ENCODE measurements at places on chromosomes 2 and 18. TPM values are rescaled to one million over a fixed set of nuclear protein-coding genes. Genes with fewer than 3 reads are reported as not detected.

- no peak for DNase-seq
Observed at GRCh38 chr2:224925810-224926100, 116.5 kb downstream of the DOCK10 start.

GRCh38 chr2:231187736-231188505 lies 10.5 kb upstream of the ARMC9 start:
- peak; percentile 75 for DNase-seq

GRCh38 chr18:13185675-13186198 lies 32.8 kb upstream of the LDLRAD4 start:
- DNase-seq, result no peak

- no peak for DNase-seq
Observed at GRCh38 chr2:239965318-239965717, 59.8 kb downstream of the NDUFA10 start.

- no peak for DNase-seq
Observed at GRCh38 chr2:172877826-172878225, 142.2 kb downstream of the RAPGEF4 start.

LOXHD1 gene
- total RNA-seq, result 0.13 TPM
